Glutamatergic neuron (in vitro differentiated cells): ENCODE measurements at places on chromosomes 5 and 9. TPM values are rescaled to one million over a fixed set of nuclear protein-coding genes. Genes with fewer than 3 reads are reported as not detected.

GRCh38 chr9:129810116-129810515 lies 7.1 kb downstream of the TOR1B start:
- H3K27ac ChIP-seq, result peak overlapping the region; percentile 55
- H3K27me3 ChIP-seq, result no peaks in the 10 kb centered on the region
- H3K4me1 ChIP-seq, result peaks cover 29% of the 10 kb centered on the region
- peaks cover 14% of the 10 kb centered on the region for H3K36me3 ChIP-seq
- peak overlapping the region; percentile 25 for H3K4me3 ChIP-seq

DNA sequence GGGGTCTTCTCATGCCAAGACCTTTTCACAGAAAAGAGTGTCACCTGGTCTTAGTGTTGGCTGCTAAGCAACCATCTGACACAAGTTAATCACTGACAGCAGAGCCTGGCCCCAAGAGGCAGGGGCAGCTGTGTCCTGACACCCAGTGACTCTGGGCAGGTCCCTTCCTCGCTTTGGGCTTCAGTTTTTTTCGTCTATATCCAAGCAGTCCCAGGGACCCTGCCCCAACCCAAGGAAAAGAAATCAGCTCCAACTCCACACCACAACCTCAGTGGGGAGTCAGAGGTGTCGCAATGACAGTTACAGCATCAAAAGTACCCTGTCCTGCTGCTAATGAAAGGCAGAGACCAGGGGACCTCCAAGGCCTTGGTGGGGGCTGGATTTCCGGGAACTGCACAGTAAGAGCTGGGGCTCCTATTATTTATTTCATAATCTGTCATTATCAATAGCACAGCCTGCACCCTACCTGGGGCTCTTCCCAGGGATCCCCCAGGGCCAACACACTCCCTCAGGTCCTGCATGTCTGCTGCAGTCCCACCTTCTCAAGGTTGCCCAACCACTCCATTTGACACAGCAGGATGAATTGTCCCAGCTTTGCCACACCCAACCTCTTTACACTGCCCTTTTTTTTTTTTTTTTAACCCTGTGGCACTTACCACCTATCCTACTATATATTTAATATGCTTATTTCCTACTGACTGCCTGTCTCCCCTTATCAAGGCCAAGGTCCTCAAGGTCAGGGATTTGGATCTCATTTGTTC lies 9.4 kb downstream of the ANKS6 start:
- peaks cover 5% of the 10 kb centered on the region for H3K36me3 ChIP-seq
- H3K27ac ChIP-seq, result no peak overlapping the region
- peak overlapping the region; percentile 20 for H3K4me3 ChIP-seq
- H3K27me3 ChIP-seq, result peaks cover 6% of the 10 kb centered on the region

DNA sequence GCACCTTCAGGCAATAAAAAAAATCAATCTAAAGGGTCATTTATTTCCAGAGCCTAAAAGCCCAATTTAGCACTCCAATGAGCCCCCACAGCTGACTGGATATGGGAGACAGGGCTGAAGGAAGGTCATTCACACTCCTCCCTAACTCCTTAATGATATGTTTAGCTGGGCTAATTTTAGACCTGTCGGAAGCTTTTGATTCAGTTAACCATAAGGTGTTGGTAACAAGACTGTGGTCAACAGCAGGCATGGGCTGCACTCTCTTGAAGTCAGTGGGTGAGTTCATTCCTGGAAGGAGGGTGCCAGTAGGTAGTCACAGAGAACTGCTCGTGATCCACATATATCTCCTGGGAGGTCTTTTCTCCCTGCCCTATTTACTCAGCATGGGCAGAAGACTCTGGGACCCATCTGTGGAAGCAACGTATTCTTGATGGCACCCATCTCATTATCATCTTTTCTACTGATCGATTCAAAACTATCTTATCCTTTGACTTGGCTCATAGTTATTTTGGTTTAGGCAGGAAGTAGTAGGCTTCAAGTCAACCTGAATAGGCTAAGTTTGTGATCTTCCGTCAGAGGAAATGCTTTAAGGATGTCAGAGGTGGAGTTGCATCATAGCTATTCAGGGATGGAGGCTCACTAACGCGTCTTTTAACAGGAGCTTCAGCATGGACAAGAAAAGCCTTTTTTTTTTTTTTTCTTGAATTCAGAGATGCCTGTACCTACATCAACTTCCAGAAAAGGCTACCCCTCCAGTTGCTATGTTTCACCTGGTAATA lies 367.7 kb upstream of the SLC30A5 start:
- no peak overlapping the region for H3K27ac ChIP-seq
- H3K36me3 ChIP-seq, result no peaks in the 10 kb centered on the region
- no peak for DNase-seq
- no peak overlapping the region for H3K4me3 ChIP-seq
- peaks cover 2% of the 10 kb centered on the region for H3K27me3 ChIP-seq

DNA sequence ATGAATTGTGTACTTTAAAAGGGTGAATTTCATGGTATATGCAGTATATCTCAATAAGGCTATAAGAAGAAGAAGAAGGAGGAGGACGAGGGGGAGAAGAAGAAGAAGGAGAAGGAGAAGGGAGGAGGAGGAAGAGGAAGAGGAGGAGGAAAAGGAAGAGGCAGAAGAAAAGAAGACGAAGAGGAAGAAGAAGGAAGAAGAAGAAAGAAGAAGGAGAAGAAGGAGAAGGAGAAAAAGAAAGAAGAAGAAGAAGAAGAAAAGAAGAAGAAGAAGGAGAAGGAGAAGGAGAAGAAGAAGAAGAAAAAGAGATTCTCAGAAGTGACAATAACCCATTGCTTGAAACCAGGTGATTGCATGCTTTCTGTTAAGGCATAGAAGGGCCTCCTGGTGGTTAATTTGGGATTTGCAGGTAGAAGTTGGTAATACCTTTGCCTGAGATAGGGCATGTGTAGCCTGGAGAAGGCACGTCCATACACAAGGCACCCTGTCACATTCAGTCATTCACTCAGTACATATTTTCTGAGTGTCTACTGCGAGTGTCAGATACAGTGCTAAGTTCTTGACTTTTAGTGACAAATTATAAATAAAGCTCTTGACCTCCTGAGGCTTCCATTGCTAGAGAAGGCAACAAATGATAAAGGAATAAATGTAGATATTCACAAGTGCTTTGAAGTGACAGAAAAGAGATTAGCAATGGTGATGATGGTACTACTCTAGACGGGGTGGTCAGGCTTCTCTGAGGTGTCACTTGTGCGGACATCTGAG lies 231.3 kb downstream of the NPR3 start:
- no peak for DNase-seq
- H3K4me3 ChIP-seq, result no peak overlapping the region
- no peaks in the 10 kb centered on the region for H3K4me1 ChIP-seq
- no peaks in the 10 kb centered on the region for H3K27me3 ChIP-seq
- H3K36me3 ChIP-seq, result no peaks in the 10 kb centered on the region

GRCh38 chr9:136359774-136360718 lies 3.5 kb downstream of the DNLZ start:
- no peak for DNase-seq
- H3K4me3 ChIP-seq, result no peak overlapping the region
- H3K4me1 ChIP-seq, result peaks cover 3% of the 10 kb centered on the region
- no peaks in the 10 kb centered on the region for H3K36me3 ChIP-seq
- H3K27me3 ChIP-seq, result peaks cover 8% of the 10 kb centered on the region
- H3K27ac ChIP-seq, result no peak overlapping the region

DNA sequence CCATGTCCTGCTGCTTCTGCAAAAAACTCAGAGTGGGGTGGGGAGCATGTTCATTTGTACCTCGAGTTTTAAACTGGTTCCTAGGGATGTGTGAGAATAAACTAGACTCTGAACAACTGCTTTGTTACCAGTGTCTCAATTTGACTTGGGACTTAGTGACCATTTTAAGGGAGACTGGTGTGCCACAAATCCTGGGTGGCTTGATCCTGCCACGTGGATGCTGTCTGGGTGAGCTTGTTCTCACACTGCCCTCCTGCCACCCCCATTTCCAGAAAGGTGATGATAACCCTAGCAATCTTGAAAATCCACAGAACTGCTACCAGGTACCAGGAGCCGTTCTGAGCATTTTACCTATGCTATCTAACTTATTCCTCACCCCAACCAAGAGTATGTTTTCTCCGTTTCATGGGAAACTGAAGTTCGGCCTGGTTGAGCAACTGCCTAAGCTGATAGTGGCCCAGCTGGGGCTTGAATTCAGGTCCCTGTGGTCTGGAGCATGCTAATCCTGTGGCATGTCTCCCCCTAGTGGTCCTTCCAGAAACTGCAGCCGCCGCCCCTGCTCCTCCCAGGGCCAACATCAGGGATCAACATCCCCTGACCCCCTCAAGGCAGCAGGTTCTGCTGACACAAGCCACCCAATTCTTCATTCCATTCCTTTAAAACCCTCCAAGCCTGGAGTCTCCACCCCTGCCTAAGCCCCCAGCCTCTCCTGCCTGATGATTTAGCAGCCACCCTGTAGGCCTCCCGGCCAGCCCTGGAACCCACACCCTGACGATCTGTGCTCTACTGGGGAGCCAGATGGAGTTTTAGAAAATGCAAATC lies 2.8 kb downstream of the IL3 start:
- H3K4me3 ChIP-seq, result no peak overlapping the region
- peak overlapping the region; percentile 36 for H3K27ac ChIP-seq
- DNase-seq, result peak; percentile 92
- H3K27me3 ChIP-seq, result peaks cover 12% of the 10 kb centered on the region
- H3K4me1 ChIP-seq, result peaks cover 2% of the 10 kb centered on the region
- no peaks in the 10 kb centered on the region for H3K36me3 ChIP-seq

DNA sequence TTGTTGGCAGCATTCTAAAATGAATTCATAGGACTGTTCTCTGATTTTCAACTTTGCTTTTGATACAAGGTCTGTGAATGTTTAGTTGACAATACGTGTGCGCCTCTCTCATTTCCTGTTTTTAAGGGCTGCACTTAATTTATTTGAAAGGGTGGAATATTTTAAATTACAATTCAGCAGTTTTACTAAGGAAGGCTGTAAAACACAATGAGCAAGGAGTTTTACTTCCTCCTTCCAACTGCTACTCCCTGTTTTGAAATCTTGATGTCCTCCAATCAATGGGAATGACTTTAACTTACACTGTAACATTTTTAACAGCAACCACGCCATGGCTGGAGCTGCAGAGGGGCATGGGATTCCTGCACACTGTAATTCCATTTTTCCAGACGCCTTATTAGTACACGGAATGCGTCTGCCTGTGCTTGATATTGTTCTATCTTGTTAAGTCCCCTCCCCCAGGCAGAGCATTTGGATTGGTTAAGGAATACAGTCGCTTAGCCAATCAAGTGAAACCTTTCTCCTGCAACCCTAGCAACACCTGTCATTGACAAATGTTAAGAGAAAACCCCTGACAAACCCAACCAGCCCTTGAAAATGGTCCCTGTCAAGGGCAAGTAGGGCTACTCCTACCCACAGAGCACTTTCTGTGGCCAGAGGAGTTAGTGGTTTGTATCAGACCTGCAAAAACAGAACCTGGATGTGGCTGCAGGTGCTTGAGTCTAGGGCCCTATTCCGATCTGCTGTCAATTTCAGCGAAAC lies 12.5 kb upstream of the ZSWIM6 start:
- DNase-seq, result no peak
- H3K36me3 ChIP-seq, result no peaks in the 10 kb centered on the region
- no peak overlapping the region for H3K4me3 ChIP-seq
- H3K27ac ChIP-seq, result no peak overlapping the region

DNA sequence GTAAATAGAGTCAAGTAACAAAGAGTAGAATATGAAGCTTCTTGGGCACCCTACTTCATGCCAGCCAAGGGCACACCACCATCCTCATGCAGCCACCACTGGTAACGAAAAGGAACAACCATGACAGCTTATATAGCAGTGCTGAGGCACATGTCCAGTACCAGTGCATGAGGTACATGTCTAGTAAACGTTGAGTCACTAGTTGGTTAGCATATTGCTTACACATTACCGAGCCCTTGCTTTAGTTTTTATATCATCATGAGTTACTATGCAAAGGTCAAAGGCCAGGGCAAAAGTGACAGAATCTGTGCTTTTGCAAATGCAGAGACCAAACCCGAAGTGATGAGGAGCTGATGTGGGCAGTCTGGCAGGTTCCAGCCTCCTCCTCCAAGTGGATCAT lies 147.1 kb upstream of the MAP1B start:
- no peaks in the 10 kb centered on the region for H3K27me3 ChIP-seq
- H3K36me3 ChIP-seq, result peaks cover 8% of the 10 kb centered on the region
- no peak for DNase-seq
- H3K4me3 ChIP-seq, result no peak overlapping the region
- peaks cover 16% of the 10 kb centered on the region for H3K4me1 ChIP-seq

DNA sequence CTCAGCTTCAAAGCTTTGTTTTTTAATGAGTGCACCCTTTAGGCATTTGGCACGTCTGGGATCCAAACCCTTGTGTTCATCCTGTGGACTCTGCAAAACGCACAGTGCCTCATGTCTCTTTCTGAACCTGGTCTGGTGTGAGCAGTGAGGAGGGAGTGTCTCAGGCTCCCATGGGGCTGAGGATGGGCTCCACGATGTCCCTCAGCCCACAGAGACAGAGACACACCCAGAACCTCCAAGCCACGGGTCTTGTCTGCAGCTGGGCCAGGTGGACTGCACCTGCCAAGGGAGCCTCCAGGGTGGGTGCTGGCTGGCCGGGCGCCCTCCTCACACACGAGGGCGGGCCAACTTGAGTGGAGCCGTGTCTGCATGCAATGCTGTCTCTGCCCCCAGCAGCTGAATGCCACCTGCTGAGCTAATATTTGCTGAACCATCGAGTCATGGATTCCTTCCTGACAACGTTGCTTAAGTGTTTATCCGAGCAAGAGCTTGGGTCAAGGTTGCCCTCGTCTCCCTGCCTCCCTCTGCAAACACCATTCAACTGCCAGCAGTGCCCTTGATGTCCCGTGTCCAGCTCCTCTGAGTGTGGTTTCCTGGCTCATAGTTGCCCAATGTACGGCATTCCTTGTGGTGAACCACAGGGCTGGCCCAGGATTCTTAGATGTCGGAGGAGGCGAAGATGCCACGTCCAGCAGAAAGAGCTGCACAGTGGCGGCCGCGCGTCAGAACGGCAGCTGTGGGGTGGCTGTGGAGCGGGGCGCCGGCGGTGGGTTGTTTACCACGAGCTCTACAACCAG lies 31.4 kb upstream of the LPCAT1 start:
- no peak for DNase-seq
- no peaks in the 10 kb centered on the region for H3K27me3 ChIP-seq
- no peak overlapping the region for H3K27ac ChIP-seq
- H3K4me3 ChIP-seq, result no peak overlapping the region
- H3K4me1 ChIP-seq, result peaks cover 6% of the 10 kb centered on the region

- no peak overlapping the region for H3K27ac ChIP-seq
- H3K36me3 ChIP-seq, result no peaks in the 10 kb centered on the region
- no peak for DNase-seq
- H3K4me1 ChIP-seq, result peaks cover 3% of the 10 kb centered on the region
- H3K4me3 ChIP-seq, result no peak overlapping the region
Measured at GRCh38 chr5:87116825-87117512, 150.7 kb upstream of the RASA1 start.

Gene CAMK4
- 33.7 TPM for total RNA-seq

Gene KIF24
- total RNA-seq, result 0.78 TPM

Gene KCNT1
- total RNA-seq, result 0.76 TPM

Gene BAAT
- total RNA-seq, result 0.54 TPM
